Stimulated activated naive CD4-positive, alpha-beta T cell treated with Interleukin-2 at 50 U/mL for 16 hours (primary cell): ENCODE measurements at places on chromosomes 2 and 18.

DNA sequence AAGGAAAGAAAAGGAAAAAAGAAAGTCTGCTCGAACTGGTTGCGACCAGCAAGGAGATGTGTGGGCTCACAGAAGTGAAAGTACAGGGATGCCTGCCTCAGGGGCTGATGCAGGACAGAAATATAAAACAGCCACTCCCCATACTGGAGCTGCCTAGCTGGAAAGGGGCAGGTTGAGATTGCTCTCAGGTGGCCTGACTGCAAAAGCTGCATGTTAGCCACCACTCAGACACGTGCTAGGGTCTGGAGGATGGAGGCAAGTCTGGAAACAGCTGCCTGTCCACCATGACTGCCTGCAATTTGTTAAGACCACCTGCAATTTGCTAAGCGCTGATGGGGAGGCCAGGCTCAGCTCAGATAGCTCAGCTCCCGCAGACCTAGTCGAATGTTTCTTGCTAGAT is 17.9 kb downstream of the B3GNT7 start:
- no peak for DNase-seq

- DNase-seq: no peak
Measured at GRCh38 chr18:48649231-48649630, 110.4 kb downstream of the CTIF start.

GRCh38 chr2:20282916-20283592 is 58.1 kb upstream of the SDC1 start:
- DNase-seq: no peak

DNA sequence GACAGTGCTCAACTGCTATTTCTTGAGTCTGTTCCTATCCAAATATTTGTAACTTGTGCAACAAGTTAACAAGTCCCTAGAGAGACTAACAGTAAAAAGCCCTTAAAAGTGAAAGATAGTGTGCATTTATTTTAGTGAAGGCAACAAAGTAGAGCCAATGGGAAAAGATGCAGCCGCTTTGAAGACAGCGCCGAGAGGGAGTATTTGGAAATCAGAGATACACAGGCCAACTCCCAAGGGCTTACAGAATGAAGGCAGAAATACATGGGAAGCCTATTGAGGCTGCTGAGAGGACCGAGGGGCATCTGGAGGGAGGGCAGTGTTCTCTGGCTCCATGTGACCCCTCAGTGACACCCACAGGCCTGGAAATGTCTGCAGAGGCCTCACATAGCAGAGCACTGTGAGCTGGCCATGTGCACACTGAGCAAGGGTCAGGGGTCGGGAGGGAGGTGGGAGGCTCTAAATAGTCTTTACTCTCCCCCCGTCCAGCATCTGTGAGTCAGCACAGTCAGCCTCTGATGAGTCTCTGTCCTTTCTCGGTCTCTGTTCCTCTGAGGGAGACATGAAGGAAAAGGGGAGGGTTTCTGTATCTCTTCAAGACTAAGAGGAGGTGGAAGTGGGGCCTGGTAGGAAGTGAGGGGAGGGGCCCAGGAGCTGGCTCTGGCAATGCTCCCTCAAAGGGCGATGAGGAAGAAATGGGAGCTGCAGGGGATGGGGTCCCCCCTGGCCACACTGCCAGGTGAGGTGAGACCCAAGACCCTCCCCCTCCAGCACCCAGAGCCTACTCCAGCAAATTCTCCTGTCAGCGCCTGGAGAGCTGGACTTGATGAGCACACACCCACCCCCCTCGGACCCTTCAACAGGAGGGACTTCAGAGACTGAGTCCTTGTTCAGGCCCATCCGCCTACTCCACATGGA is 133.6 kb downstream of the SP3 start:
- no peak for DNase-seq

GRCh38 chr2:162704496-162704895 is 134.1 kb downstream of the KCNH7 start:
- DNase-seq: no peak

DNA sequence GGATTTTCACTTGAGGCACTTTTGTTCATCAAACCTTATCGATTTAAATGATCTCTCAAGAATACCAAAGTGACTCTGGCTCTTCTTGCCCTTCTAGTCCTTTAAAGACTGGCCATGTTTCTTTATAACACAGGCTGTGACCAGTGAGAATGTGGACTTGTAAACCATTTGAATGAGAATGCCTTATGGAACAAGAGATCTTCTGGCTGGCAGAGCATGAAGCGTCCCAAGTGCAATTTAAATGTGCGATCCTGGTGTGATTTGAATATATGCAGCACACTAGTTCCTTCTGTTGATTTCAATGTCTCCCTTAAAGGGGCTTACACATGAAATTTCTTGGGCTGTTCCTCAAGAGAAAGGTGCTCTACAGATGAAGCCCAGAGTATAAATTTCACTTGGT is 262.4 kb upstream of the CCDC68 start:
- DNase-seq: no peak

- no peak for DNase-seq
Measured at GRCh38 chr18:49968644-49969309, 155.4 kb upstream of the ACAA2 start.

DNA sequence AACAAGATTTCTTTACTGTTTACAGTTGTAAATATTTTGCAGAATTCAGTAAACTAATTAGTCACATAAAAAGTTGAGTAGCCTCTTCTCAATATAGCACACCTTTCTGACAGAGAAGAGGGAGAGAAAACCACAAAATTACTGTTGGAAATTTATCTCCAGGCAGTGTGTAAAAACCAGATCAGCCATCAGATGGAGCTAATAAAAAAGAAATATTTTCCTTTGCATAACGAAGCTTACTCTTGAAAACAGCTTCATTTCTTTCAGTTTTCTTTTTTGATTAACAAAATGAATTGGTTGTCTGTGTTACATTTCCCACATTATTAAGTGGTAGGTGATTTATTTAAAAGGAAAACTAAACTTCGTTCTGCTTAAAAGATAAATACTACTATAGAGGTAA is 259.3 kb upstream of the KCNJ3 start:
- no peak for DNase-seq

DNA sequence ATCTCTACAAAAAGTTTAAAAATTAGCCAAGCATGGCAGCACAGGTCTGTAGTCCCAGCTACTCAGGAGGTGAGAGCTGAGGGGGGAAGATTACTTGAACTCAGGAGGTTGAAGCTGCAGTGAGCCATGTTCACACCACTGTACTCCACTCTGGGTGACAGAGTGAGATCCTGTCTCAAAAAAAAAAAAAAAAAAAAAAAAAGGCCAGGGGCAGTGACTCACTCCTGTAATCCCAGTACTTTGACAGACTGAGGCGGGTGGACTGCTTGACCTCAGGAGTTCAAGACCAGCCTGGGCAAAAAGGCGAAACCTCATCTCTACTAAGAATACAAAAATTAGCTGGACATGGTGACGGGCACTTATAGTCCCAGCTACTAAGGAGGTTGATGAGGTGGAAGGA is 37.0 kb downstream of the PUM2 start:
- no peak for DNase-seq

GRCh38 chr2:240762249-240762648 is 57.8 kb downstream of the KIF1A start:
- DNase-seq: no peak

DNA sequence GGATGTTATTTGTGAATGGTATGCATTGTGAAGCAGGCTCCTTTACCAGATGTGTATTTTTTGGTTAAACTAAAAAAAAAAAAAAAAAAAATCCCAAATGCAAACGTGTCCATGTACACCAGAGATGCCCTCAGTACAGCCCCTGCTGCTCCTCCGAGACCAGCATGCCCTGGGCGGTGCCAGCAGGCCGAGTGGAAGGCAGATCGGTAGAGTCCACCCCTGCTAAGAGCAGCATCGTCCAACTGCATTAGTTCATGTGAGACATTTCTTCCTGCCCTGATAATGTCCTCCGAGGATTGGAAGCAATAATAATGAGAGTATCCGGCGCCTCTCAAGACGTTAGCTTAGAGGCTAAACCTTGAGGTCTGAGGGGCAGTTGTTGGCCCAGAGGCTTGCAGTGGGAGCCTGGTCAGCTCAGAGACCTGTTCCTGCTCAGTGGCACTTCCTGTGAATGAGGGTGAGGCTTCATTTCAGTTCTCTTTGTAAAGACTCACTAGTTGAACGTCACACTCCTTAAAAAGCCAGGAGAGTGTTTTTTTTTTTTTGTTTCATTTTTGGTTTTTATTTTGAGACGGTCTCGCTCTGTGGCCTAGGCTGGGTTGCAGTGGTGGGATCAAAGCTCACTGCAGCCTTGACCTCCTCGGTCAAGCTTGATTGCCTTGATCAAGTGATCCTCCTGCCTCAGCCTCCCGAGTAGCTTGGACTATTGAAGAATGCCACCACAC is 5.6 kb downstream of the SLC66A3 start:
- no peak for DNase-seq

GRCh38 chr2:200353874-200354273 is 47.4 kb downstream of the SPATS2L start:
- no peak for DNase-seq

DNA sequence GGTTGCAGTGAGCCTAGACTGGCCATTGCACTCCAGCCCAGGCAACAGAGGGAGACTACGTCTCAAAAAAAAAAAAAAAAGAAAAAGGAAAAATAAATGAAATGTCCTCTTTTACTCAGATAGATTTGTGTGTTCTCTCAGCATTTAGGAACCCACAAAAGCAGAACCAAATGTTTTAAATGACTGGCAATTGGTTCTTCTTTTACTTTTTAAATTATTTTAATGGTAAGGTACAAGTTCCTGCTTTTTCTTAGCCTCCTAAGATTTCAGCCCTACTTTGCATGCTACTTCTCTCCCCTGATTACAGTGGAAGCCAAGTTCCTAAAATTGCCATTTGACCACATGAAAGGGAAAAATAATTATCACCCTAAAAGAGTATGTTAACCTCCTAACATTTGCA is 23.5 kb downstream of the SRSF7 start:
- DNase-seq: no peak

DNA sequence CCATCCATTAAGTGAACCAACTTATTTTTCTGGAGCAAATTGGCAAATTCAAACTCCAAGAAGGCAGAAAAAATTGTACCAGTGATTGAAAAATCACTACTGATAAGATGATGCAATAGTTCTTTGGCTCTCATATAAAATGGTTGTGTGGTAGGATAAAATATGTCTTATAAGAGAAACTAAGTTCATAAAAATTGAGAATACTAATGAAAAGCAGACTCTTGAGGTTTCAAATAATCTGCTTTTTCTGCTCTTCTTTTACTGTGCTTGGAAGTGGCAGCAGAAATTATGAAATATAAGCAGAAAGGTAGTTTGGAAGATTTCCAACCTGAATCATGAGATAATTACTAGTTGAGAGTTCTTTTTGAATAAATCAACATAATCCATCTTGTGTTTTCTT is 61.9 kb downstream of the PPP1R1C start:
- DNase-seq: no peak

DNA sequence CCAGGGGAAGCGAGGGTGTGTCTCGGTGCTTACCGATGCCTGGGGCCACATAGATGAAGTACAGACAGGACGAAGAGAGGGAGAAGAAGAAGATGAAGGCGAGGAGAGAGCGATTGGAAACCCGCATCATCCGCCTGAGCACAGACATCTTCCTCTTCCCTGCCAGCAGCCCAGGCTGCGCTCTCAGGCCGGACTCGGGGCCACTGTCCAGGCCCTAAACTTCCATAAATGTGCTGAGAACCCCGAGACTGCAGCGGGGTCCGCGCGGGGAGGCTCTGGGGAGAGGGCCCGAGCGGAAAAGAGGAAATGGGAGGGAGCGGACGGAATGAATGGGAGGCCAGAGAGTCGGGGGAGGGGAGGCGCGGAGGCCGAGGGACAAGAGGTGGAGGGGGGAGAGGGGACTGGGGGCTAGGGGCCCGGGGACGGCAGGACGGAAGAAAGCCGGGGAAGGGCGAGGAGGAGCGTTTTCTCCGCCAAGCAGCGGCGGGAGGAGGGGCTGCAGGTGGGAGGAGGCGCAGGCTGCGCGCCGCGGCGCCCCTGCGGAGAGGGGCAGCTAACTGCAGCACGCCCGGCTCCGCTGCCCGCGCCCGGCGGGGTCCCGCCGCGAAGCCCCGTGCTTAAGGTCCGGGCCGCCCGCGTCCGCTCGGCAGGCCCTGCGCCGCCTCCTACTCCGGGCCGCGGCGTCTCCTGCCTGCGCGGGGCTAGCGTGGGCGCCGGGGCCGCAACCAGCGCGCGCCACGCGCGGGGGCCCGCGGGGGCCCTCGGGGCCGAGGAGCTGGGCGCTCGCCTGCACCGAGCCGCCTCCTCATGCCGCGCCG is at the start of gene B4GALT6:
B4GALT6 (minus strand) TSS at position 303 of the 818 bp plus-strand sequence; CDS start at position 148, 155 bp downstream.
- DNase-seq: no peak

DNA sequence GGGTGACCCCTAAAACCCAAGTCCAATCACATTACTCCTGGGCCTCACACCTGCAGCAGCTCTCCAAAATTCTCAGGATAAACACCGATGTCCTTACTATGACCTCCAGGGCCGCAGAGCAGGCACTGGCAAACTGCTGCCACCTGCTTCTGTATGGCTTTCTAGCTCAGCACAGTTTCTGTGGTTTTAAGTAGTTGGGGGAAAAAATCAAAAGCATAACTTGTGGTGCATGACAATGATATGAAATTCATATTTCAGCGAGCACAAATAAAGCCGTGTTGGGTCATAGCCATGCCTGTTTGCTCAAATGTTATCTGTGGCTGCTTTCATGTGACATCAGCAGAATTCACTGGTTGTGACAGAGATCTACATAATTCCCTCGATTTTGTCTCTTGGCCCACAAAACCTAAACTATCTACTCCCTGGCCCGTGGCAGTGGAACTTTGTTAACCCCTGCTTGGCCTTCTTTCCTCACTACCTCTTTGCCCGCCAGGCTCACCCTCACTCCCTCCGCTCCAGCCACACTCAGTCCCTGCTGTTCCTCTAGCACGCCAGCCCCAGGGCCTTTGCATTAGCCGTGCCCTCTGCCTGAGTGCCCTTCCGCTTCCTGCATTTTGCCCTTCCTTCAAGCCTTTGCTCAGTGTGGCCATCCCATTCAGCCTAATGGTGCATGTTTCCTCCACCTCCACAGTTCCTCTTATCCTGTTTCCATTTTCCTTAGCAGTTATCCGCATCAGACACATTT is 108.3 kb downstream of the AGAP1 start:
- DNase-seq: no peak

DNA sequence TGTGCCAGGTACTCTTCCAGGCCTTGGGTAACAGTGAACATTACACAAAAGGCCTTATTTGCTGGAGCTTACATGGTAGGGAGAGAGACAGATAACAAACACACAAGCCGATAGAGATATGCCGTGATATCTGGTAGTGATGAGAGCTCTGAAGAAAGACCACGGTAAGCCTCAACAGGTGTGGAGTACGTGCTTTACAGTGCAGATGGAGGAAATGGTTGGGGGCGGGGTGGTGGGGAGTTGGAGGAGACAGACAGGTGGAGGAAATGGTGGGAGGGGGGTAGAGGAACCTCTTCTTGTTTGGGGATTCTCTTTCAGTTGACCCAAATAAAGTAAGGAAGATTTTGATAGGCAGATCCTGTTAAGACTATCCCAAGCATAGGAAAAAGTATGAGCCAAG is 141.1 kb upstream of the ALPP start:
- DNase-seq: no peak

- DNase-seq: no peak
Measured at GRCh38 chr18:46320928-46321711, 216.9 kb downstream of the HAUS1 start.

GRCh38 chr2:9378433-9379390 is 44.6 kb downstream of the ITGB1BP1 start:
- DNase-seq: no peak
